Neural crest cell (in vitro differentiated cells): ENCODE measurements at places on chromosomes 7 and 10. TPM values are rescaled to one million over a fixed set of nuclear protein-coding genes. Genes with fewer than 3 reads are reported as not detected.
A peak's percentile ranks its signal among the peaks of the same experiment; 100 is the strongest.

The UTF1 gene
- total RNA-seq: not detected in 2 replicates

The STEAP4 gene
- total RNA-seq: not detected in 2 replicates

The GCC1 gene
- total RNA-seq: 15.3 and 16.4 TPM in 2 replicates

DNA sequence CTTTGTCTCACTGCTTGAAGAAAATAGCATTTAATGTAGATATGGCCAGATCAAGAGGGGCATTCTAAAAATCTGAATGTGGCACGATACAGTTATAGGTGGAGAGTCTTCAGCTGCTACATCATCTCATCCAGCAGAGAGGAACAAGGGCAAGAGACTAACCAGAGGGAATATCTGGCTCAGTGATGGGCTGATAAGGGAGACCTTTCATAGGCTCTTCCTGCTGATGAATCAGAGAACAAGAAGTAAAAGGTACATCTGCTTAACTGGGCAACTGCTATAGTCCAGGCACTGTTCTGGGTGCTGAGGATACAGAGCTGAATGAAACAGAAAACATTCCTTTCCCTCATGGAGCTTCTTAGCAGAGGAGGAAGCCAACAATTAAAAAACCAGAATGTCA lies 37.9 kb downstream of the PIP4K2A start:
- peaks cover 49% of the 10 kb centered on the region for H3K4me1 ChIP-seq
- H3K36me3 ChIP-seq: no peaks in the 10 kb centered on the region
- H3K4me3 ChIP-seq: no peak overlapping the region
- H3K27me3 ChIP-seq: no peaks in the 10 kb centered on the region

- H3K27me3 ChIP-seq: no peaks in the 10 kb centered on the region
- H3K4me1 ChIP-seq: peaks cover 5% of the 10 kb centered on the region
- peak; percentile 8 for DNase-seq
Observed at GRCh38 chr7:91089382-91089963, 174.8 kb upstream of the FZD1 start.
